Urinary bladder (tissue), 4 donors: ENCODE measurements at places on chromosomes 2 and 18. TPM values are rescaled to one million over a fixed set of nuclear protein-coding genes. Genes with fewer than 3 reads are reported as not detected.

DNA sequence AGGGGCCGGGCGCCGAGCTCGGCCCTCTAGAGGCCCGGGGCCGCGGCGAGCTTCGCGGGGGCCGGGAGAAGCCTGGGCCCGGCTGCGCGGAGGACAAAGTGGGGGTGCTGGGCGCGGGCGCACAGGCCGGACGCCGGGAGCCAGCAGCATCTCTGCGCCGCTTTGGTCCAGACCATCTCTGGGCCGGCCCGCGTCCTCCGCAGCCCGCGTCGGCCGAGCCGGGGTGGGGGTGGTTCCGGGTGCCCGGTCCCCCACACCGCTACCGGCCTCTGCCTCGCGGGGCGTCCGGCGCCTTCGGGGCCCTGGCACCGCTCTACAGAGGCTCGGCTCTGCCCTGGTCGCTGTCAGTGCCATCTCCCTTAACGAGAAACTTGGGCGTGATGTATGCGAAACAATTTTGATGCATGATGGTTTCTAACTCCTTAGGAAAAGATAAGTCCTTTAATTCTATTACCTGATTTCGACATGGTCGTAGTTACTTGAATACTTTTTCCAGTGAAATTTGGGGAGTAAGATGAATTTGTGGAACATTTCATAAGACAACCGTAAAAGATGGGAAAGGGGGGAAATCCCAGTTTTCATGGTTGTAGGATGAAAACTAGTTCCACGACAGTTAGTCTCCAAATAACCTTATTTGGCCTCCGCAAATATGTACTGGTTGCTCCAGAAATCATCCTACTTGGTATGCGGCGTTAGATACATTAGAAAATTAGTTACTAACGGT lies 562 bp downstream of the TWSG1 start:
- no peak for DNase-seq

GRCh38 chr2:207283356-207283755 lies 117.6 kb upstream of the KLF7 start:
- no peak for DNase-seq

GRCh38 chr18:30455741-30456140 lies 586.8 kb downstream of the DSC3 start:
- no peak for DNase-seq

The XDH gene
- polyA plus RNA-seq: 1.5 TPM

The ACADL gene
- 0.22 TPM for polyA plus RNA-seq

The GAL3ST2 gene
- not detected for polyA plus RNA-seq

The INHBB gene
- 11.2 TPM for polyA plus RNA-seq

The INHA gene
- 0.49 TPM for polyA plus RNA-seq
